Kidney (tissue), 22 donors: ENCODE measurements at places on chromosomes 1 and 21. TPM values are rescaled to one million over a fixed set of nuclear protein-coding genes. Genes with fewer than 3 reads are reported as not detected.

- H3K4me1 ChIP-seq: no peaks in the 10 kb centered on the region
- DNase-seq: no peak
- no peaks in the 10 kb centered on the region for H3K27me3 ChIP-seq
Measured at GRCh38 chr1:180070286-180070685, 84.4 kb upstream of the QSOX1 start.

GRCh38 chr21:21085206-21085605 is 87.0 kb downstream of the NCAM2 start:
- no peak overlapping the region for H3K27ac ChIP-seq
- no peaks in the 10 kb centered on the region for H3K4me1 ChIP-seq
- no peaks in the 10 kb centered on the region for H3K27me3 ChIP-seq

DNA sequence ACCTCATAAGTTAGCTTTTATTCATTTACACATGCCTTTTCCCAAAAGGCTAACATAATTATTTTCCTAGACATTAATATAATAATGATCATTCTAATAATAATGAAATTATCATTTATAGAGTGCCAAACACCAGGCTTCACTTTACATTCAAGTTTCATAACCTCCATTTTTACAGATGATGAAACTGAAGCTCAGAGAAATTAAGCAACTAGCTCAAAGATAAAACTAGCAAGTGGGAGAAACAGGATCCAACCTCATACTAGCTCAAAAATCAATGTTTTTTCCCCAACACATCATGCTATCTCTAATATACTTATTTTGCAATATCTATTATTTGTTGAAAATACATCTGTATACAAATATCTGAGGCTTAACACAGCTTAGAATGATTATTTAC is 14.0 kb downstream of the LPGAT1 start:
- no peaks in the 10 kb centered on the region for H3K27me3 ChIP-seq
- no peaks in the 10 kb centered on the region for H3K36me3 ChIP-seq
- DNase-seq: no peak
- no peaks in the 10 kb centered on the region for H3K4me1 ChIP-seq

The PDZK1IP1 gene
- 245 TPM for total RNA-seq

The TMCC2 gene
- total RNA-seq: 1.3 TPM

The RGS1 gene
- total RNA-seq: 50.2 TPM

GRCh38 chr1:172540635-172541034 is 7.7 kb downstream of the SUCO start:
- H3K4me3 ChIP-seq: no peak overlapping the region
- H3K27ac ChIP-seq: no peak overlapping the region
- no peaks in the 10 kb centered on the region for H3K36me3 ChIP-seq
- H3K4me1 ChIP-seq: peaks cover 12% of the 10 kb centered on the region
- no peaks in the 10 kb centered on the region for H3K27me3 ChIP-seq

The MCL1 gene
- total RNA-seq: 253 TPM

DNA sequence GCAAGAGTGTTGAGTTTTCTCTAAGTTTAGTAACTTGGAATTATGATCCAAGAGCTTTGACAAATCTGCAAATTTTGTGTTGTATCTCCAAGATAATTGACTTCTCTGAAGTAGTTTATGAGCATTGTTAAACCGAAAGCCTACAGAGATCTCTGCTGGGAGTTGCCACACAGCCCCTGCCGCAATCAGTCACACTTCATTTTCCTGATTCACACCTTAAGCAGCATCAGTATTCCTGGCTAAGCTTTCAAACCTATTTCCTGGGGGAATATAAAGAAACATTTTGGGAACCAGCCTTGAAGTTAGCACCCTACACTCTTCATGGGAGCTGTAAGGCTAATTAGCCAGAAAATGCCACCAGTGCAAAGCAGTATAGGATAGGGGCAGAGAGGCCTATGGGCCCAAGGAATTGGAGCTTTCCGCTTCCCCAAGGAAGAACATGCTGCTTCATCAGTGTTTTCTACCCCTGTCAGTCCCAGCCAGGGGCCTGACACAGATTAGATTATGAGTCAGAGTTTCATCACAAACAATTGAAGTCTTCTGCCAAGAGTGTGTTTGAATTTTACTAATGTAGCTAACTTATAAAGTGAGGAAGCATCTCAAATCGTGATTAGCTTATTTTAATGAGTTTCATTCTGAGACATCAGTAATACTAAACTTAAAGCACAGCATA is 23.2 kb upstream of the CACYBP start:
- no peaks in the 10 kb centered on the region for H3K36me3 ChIP-seq
- H3K27ac ChIP-seq: no peak overlapping the region
- H3K4me3 ChIP-seq: no peak overlapping the region
- no peaks in the 10 kb centered on the region for H3K4me1 ChIP-seq
- H3K27me3 ChIP-seq: no peaks in the 10 kb centered on the region

DNA sequence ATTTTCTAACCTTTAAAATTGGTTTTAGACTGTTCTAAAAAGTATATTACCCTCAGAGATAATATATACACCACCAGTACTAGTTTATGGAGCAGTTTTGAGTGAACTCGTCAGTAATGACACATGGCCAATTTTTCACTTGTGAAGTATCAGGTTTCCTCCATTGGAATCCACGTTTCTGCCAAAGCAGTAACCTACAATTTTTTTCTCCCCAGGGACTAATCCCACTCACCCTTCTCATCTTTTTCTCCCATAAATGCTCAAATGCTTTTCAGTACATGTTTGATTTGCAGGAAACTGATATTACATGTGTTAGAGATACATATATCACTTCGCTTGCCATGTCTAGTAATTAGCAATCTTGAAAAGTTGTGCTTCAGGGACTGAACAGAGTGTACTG is 94.1 kb downstream of the COL24A1 start:
- H3K4me3 ChIP-seq: no peak overlapping the region
- no peak for DNase-seq
- no peaks in the 10 kb centered on the region for H3K4me1 ChIP-seq
- no peaks in the 10 kb centered on the region for H3K27me3 ChIP-seq
- no peak overlapping the region for H3K27ac ChIP-seq

GRCh38 chr21:40158366-40158765 is 291.1 kb downstream of the PCP4 start:
- no peaks in the 10 kb centered on the region for H3K4me1 ChIP-seq
- H3K36me3 ChIP-seq: no peaks in the 10 kb centered on the region
- no peak overlapping the region for H3K4me3 ChIP-seq
- no peaks in the 10 kb centered on the region for H3K27me3 ChIP-seq
- no peak for DNase-seq
